ENCODE measurements at places on chromosomes 6 and 20.

DNA sequence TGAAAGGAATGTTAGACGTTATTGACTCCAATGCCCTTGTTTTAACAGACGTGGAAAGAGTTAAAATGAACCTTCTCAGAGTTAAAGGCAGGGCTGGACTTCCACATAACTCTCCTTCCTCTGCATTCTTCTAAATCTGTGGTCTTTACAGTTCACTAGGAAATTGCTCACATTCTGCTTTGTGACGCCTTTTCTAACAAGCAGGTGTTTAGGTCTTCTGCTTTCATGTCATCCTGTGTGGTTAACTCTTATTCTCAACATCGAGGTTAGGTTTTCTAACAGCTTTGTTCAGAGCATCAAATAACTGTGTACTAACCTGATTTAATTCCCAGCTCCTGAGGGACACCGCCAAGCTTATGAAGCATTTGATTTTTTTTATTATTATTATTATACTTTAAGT, 81.3 kb upstream of the NT5E start:
- no peak for DNase-seq

DNA sequence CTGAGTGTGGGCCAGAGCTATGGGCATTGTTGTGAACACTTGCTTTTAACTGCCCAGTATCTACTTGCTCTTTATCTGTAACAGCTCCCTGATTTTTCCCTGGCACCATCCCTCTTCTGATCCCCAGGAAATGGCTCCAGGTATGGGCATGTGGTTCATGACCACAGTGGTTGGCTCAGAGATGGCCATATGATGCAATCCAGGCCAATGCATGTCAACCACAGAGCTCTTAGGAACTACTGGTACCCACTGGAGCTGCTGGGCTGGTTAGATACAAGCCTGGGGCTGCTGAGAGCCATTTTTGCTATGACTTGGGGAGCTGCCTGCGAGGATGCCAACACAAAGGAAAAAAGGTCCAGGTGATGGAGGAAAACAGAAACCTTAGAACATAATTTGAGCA, 55.6 kb downstream of the KCNB1 start:
- no peak for DNase-seq

DNA sequence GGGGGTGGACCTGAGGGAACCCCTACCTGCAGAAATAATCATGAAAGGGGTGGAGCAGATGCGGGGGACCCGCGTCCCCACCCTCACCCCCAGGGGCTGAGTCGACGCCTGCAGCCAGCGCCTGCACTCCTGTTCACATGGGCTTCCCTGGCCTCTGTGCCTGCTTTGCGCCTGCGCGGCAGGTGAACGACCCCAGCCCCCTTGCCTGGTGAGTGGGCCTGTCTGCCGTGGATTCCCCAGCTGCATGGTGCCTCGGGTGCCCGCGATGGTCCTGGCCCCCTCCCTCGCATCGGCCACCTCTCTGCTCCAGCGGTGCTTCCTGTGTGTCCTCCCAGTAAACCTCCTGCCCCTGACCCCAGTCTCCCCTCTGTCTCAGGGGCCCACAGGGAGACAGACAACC, 18.8 kb upstream of the NTSR1 start:
- no peak for DNase-seq

GRCh38 chr6:161440299-161440698, 166.4 kb upstream of the AGPAT4 start:
- DNase-seq, result no peak

DNA sequence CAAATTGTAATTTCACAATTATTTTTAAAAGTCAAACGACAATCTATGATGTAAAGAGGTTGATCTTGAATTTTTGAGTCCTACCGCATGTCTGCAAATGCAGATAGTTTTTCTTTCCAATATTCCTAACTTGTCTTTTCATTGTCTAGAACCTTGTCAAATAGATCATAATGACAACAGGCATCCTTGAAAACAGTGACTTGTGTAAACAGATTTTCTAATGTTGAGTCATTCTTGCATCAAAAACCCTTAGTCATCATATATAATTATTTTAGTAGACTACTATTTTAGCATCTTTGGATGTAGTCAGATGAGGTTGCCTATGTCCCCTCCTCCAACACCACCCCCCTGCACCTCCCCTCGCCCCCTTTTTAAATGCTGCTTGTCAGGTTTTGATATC, 43.8 kb downstream of the BMP6 start:
- no peak for DNase-seq

GRCh38 chr6:144931172-144932035, 646.3 kb downstream of the UTRN start:
- no peak for DNase-seq

DNA sequence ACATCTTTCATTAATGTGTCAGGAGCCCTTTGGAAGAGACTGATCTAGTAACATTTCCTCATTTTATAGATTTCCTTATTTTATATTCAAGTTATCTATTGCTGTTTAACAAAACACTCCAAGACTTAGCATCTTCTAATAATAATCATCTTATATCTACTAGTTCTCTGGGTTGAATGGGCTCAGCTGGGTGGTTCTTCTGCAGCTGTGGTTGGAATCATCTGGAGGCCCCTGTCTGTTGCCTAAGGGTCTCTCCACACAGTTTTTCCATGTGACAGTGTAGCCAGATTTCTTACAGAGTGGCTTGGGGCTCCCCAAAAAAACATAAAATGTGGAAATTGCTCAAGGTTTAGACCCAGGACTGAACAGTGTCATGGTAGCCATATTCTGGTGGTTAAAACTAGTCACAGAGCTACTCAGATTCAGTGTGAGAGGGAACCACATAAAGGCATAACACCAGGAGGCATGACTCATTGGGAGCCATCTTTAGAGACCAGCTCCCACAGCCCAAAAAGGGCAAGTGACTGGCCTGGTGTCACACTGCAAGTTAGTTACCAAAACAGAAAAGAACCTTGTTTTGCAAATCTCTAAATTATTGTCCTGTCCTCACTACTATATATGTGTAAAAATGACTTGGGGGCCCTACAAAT, 11.5 kb downstream of the SLC2A10 start:
- DNase-seq, result no peak

DNA sequence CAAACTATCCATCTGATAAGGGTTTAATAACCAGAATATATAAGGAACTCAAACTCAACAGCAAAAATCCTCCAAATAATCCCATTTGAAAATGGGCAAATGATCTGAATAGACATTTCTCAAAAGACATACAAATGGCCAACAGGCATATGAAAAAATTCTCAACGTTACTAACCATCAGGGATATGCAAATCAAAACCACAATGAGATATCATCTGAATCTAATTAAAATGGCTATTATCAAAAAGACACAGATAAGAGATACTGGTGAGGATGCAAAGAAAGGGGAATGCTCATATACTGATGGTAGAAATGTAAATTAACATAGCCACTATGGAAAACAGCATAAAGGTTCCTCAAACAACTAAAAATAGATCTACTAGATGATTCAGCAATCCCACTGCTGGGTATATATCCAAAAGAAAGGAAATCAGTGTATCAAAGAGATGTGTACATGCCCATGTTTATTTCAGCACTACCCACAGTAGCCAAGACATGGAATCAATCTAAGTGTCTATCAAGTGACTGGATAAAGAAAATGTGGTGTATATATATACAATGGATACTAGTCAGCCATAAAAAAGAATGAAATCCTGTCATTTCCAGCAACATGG, 6.1 kb upstream of the BRD2 start:
- DNase-seq, result no peak

GRCh38 chr20:6959900-6960312, 192.4 kb downstream of the BMP2 start:
- no peak for DNase-seq

- DNase-seq, result no peak
These were observed 3.2 kb downstream of the PTK6 start for GRCh38 chr20:63533871-63534393.

DNA sequence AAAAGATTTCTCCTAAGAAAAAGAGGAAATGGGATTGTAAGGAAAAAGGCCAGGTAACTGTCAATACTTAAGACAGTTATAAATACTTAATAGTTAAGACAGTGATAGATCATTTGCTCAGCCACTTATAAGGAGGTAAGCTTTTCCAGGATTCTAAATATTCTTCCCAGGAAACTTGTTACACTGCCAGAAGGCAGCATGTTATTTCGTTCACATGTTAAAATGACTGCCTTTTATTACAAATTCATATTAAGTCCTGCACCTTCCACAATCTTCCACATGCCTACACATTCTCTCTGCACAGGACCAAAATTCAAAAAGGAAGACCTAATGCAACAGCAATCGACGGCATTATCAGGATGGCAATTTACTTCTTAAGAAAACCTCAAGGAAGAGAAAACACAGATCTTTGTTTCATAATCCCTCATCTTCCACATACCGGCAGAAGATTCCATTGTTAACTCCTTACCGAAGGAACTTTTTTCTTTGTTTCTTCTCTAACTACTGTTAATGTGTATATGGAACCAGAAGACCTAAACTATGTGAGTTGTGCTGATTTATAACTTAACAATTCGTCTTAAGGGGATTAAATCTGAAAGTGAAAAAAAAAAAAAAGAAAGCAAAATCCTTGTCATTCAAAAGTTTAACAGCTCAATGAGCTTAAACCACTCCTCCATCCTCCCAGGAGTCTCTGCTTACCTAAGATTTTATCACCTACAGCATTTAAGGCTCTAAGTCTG, 799 bp downstream of the TAAR2 start:
- DNase-seq, result no peak

- no peak for DNase-seq
These were observed 124.1 kb downstream of the SMOC2 start for GRCh38 chr6:168565112-168565511.

GRCh38 chr6:27279513-27280063, 32.1 kb downstream of the PRSS16 start:
- no peak for DNase-seq

GRCh38 chr6:164296411-164296810, 881.9 kb downstream of the QKI start:
- DNase-seq, result no peak

DNA sequence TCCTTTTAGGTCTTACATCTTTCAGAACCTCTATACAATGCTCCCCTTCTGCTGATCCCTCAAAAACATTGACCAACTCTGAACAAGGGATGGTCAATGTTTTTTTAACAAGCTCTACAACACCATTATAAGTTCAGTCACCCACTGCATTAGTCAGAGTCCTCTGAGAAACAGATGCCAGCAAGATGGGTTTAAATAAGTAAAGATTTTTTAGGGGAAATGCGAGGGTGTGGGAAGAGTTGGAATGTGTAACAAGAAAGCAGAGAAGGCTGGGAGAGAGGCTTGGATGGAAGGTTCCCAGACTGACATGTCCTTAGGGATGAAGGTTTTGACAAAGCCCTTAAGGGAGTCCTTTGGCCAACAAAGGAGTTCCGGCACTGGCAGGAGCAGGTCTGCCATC, 478.3 kb downstream of the FRK start:
- no peak for DNase-seq

DNA sequence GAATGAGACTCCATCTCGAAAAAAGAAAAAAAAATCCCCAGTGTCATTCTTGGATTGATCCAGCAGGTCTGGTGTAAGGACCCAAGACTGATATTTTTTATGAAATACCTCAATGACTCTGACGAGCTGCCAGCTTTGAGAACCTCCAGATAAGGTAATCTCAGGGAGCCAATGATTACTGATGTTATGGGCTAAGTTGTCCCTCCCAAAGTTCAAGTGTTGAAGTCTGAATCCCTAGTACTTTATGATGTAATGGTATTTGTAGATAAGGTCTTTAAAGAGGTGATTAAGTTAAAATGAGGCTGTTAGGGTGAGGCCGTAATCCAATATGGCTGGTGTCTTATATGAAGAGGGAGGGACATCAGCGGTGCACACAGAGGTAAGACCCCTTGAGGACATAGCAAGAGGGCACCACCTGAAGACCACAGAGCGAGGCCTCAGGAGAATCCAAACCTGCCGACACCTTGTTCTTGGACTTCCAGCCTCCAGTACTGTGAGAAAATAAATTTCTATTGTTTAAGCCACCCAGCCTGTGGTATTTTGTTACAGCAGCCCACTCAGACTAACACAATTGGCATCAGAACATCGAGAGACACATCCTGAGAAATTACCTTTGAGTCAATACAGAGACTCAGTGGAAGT, 19.7 kb upstream of the DDO start:
- DNase-seq, result no peak

- no peak for DNase-seq
These were observed 5.3 kb upstream of the FBXO9 start for GRCh38 chr6:53059648-53060589.
